ENCODE measurements at places on chromosomes 12 and 14.

DNA sequence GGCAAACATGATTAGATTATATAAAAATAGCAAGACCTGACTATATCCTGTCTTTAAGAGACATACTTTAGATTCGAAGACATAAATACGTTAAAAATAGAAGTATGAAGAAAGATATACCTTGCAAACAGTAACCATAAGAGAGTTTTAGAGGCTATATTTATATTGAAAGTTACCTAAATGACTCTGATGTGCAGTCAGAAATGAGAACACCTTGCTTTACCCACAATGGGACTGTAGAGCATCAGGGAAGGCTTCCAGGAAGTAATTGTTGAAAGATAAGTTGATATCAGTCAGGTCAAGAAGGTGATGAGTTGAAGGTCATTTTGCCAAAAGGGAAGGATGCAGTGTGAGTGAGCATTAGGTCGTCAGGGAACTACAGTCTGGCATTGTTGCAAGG is 110.2 kb downstream of the NEDD1 start:
- no peak for DNase-seq

- DNase-seq = no peak
Measured at GRCh38 chr14:75800792-75801191, 139.7 kb downstream of the TTLL5 start.

GRCh38 chr12:132075026-132075713 is 68.9 kb downstream of the DDX51 start:
- no peak for DNase-seq

DNA sequence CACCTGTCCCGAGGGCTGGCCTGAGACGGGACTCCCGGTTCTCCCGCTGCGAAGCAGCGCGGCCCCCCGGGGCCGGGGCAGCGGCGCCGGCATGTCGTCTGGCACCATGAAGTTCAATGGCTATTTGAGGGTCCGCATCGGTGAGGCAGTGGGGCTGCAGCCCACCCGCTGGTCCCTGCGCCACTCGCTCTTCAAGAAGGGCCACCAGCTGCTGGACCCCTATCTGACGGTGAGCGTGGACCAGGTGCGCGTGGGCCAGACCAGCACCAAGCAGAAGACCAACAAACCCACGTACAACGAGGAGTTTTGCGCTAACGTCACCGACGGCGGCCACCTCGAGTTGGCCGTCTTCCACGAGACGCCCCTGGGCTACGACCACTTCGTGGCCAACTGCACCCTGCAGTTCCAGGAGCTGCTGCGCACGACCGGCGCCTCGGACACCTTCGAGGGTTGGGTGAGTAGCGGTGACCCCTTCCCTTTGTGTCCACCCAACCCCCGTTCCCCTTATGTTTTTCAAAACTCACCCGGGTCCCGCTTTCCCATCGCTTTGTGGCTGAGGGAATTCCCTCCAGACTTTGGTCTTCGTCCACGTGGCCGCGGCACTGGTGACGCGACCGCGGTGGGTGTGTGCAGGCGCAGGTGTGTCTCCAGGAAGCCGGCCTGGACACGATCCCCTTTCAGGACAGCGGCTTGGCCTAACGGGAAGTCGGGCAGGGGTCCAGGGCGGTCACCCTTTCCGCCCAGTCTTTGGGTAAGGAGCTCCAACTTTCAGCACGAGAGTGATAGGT is 826 bp downstream of the PRKCH start:
- DNase-seq = no peak

- DNase-seq = no peak
Measured at GRCh38 chr12:113781415-113782198, 184.5 kb downstream of the RBM19 start.

DNA sequence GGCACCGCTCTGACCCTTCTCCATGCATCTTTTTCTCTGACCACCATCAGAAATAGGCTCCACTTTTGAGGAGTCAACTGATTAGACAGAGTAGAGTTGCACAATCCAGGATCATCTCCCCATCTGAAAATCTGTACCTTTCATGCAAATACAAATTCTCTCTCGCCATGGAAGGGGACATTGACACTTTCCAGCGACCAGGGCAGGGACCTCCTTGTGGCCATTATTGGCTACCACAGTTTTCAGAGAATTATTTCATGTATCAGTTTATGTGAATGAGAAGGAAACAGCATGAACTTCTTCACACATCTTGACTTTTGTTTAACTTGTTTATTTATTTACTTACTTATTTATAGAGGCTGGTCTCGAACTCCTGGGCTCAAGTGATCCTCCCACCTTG is 13.8 kb upstream of the RAN start:
- DNase-seq = no peak

DNA sequence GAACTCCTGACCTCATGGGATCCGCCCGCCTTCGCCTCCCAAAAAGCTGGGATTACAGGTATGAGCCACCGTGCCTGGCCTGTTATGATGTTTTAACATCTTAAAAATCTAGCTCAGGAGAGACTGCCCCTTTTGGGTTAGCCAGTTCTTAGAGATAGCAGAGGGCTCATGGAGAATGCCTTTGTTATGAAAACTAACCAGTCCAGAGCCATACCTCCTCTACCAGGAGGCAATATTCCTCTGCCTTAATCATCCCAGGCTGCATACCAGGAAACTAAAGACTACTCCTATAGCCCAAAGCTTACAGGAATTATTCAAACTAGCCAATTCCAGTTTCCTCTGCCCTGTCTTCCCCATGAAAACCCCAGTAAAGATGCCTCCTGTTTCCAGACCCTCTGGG is 96.0 kb upstream of the MDM1 start:
- no peak for DNase-seq

- DNase-seq = no peak
Measured at GRCh38 chr12:103772367-103773108, 68.5 kb downstream of the NT5DC3 start.
